ENCODE measurements at places on chromosomes 2 and 18.

DNA sequence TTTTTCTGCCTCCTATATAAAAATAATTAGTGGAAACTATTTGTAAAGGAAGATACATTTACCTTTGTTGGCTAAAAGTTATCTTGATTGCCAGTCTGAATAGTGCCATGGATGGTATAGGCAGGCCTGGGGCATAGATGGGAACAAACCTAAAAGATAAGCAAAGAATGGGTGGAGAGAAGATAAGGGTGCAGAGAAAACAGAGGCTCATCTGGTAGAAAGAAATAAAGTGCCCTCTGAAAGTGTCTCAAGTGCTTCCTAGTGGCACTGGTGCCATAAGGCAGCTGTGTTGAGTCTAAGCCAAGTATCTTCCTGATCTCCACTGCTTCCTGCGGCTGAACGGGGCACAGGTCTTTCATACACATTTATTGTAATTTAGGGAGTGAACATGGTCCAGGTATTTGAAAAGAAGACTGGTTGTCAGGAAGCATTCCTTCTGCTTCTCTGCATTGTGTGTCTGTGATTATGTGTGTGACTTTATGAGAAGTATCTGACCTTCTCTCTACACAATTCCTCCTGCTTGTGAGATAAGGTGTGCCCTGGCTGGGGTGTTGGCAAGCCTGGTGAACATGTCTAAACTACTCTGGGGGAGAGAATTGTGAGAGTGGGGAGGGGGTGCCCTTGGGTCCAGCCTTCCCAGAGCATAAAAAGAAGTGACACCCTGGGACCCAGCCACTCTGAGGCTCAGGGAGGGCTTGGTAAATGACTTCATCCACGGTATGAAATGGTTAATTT lies 280.5 kb downstream of the CAMKMT start:
- DNase-seq: no peak

DNA sequence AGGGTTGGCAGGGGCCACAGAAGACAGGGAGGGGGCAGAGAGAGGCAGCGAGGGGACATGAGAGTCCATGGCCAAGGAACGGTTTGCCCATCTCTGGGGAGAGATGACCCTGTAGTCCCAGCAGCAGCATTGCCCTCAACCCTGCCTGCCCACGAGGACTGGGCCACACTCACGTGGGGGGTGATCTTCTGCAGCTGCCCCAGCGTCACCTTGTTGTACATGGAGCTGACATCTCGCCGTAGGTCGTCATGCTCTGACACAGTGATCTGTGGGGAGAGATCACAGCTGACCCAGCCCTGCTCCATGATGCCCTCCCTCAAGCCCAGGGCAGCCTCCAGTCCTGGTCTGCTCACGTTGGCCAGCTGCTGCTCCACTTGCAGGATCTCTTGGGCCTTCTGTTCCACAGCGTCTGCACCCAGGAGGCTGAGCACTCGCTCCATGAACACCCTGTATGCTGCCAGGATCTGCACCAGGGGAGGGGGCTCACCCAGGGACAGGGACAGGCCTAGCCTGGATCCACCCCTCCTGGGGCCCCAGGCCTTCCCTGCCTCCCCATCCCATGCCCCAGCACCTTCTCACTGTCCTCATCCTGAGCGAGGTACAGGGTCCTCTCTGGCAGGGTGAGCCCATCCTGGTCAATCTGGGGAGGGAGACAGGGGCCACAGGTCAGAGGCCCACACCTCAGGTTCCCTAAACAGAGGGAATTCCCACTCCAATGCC lies 2.8 kb downstream of the ECEL1 start:
- no peak for DNase-seq

DNA sequence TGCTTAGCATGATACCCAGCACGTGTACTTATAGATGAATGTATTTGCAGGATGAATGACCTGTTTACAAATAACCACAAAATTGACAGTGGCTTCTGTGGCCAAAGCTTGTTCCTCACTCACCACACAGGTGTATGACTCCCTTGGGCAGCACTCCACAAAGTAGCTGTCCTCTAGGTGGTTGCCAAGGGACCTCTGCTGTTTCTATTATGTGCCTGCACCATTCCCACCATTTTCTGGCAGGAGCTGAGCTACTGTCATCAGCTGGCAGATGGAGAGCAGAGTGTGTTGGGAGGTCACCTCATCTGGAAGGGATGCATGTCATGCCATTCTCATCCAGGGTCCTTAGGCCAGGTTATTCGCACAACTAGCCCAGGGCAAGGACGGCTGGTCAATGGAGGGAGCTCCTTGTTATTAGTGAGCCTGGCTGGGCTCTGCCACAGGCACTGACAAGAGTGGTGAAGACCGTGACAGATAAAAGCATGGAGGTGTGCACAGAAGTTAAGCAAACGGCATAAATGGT lies 37.1 kb upstream of the TRIB2 start:
- no peak for DNase-seq

DNA sequence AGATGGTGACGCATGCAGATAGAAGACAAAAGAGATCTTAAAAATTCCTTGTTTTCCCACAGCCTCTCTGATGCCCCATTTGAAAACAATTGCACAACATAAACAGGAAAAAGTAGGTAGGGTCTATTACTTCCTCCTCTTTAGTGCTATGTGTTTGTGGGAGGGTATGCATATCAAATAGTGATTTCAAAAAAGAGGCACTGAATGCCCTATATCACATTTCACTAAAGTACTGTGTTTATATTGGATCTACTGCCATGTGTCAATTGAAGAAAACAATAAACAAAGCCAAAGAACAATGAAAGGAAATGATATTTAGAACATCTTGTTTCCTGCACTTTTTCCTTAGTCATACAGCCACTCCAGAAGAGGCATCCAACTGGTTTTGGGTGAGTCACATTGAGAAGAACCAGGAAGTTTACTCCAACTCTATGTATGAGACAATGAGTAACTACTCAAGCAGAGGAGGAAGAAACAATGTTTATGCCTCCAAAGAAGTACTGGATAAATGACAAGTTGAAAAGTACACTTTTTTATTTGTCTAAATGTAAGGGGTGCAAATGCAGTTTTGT lies 583.6 kb downstream of the FBXO15 start:
- no peak for DNase-seq

- DNase-seq: no peak
Measured at GRCh38 chr18:27699137-27699536, 477.8 kb downstream of the CDH2 start.

- peak; percentile 65 for DNase-seq
Measured at GRCh38 chr2:127025359-127026166, 81.4 kb downstream of the BIN1 start.

DNA sequence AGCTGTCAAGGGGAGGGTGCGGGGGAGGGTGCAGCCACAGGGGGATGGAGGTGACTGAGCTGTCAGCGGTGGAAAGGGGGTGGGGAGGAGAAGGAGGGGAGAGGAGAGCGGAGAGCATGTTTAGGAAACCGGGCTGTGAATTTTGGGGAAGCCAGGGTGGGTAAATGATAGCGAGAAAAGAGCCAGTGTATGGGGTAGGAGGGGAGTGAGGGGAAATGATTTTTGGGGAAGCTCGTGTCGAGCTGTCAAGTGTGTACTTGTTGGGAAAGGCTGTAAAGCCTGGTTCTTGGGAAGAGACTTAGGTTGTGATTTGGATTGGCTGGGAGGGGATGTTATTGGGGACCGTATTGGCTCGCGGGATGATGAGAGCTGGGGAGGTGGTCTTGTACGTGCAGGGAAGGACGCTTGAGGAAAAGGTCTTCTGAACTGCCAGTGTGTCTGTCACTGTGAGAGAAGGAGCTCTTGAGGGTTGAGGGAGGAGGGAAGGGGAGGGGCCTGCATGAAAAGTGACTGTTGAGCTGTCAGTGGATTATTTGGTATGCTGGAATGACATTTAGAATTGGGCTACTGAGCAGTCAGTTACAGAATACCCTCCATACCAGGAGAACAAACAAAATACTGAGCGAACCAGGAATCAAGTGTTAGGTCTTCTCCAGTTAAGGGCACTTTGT lies 1.0 kb downstream of the UBR3 start:
- DNase-seq: peak; percentile 50

GRCh38 chr2:239758279-239758877 lies 266.8 kb downstream of the NDUFA10 start:
- no peak for DNase-seq

DNA sequence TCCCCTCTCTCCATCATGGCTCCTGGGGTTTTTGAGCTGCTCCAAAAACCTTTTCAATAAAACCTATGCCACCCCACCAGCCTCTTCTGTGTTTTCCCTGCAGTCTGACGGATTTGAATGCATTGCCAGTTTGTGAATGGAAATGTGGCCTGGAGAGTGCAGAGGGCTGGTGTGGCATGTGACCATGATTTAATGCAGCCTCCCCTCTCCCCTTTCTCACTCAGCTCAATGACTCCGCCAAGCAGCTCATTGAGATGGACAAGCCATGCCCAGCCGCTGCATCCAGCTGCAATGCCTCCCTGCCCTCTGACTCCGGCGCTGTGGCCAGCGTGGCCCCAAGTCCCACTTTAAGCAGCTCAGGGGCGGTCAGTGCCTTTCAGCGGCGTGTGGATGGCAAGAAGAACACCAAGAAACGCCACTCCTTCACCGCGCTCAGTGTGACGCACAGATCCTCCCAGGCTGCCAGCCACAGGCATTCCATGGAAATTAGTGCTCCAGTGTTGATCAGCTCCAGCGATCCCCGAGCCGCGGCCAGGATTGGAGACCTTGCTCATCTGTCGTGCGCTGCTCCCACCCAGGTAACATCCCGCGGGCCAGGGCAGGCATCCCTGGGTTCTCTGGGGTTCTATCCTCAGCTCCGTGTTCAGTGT lies 215.3 kb downstream of the SEPTIN10 start:
- DNase-seq: no peak
